AG20443 (cell line): ENCODE measurements at places on chromosomes 3 and 15.

- DNase-seq = no peak
Observed at GRCh38 chr3:127171320-127171719, 21.6 kb upstream of the PRR23E start.

DNA sequence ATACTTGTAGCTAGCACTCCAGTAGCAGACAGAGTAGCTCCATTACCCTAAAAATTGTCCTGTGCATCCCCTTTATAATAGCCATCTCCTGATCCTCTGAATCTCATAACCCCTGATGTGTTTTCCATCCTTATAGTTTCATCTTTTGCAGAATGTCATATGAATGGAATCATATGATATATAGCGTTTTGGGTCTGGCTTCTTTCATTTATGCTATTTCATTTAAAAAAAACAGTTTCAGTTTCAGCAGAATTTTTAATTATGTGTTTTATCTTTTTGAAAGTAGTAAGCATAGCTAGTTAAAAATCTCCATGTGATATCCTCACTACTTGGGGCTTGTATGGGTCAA is 132.7 kb downstream of the KLF13 start:
- DNase-seq = no peak

- no peak for DNase-seq
Observed at GRCh38 chr15:57223345-57223744, 153.0 kb upstream of the CGNL1 start.

DNA sequence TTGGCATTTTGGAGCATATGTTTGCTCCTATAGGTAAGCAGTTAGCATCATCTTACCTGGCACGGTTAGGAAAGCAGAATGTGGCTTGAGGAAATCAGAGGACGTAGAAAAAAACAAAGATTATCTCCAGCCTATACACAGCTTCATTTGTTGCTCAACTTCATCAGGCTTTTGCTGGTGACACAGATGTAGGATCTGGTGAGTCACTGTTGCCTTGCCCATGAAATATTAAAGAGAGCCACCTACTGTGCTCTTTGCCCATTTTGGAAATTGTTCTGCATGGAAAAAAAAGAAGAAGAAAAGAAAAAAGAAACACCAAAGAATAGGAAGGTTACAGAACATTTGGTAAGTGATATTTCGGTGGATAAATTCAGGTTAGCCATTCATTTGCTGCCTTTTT is 3.8 kb downstream of the IL1RAP start:
- DNase-seq = peak; percentile 55

GRCh38 chr3:16444344-16444743 is 69.2 kb downstream of the RFTN1 start:
- no peak for DNase-seq

DNA sequence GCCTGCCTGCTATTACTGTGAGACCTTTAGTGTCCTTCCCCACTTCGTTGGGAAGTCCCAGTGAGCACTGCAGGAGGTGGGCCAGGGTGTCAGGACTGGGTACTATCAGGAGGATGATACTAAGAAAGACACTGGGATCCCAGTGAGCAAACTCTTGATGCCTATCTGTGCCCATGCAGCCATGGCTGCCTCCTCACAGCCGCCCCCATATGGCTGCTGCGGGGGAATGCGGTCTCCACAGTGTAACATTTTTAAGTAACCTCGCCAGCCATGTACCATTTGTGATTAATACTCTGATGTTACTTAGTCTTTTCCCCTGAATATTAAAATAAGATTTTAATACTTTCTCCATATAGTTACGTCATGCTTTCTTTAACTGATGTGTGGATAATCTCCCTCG is 312.2 kb downstream of the RYR3 start:
- DNase-seq = no peak

GRCh38 chr3:179416681-179417080 is 34.6 kb downstream of the GNB4 start:
- peak; percentile 38 for DNase-seq

- peak; percentile 51 for DNase-seq
Observed at GRCh38 chr3:154970797-154971196, 109.3 kb upstream of the MME start.

DNA sequence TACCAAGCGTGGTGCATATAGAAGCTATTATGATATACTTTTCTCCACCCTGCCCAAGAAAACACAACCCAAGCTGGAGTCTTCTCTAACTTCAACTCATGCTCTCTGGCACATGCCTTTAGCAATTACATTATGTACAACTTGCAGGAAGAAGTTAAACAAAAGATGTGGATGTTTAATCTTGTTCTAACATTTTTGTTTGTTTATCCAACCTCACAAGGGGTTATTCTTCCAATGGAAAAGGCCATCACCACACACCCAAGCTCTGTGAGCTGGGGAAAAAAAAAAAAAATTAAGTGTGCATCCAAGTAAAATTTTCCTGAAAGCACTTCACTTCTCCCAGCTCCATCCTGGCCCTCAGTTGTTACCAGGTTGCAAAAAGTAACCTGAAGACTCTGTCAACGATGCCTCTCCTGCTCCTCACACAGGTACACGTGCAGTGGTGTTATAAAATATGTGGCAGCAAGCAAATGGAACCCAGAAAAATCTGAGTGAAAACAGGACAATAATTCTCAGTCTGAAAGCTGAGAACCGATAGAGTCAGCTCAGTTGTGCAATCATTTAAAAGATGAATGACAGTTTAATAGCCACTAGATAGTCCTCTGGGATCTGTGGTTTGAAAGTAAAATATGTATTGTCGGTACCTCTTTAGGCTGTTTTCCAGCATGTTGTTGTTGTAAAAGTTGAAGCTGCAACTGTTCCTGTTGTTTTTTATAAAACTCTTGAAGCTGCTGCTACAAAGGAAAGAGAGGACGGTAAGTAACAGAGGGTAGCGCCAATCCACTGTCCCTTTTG is 531.4 kb downstream of the FOXP1 start:
- peak; percentile 23 for DNase-seq

GRCh38 chr15:83775738-83776137 is 121.8 kb downstream of the ADAMTSL3 start:
- no peak for DNase-seq

DNA sequence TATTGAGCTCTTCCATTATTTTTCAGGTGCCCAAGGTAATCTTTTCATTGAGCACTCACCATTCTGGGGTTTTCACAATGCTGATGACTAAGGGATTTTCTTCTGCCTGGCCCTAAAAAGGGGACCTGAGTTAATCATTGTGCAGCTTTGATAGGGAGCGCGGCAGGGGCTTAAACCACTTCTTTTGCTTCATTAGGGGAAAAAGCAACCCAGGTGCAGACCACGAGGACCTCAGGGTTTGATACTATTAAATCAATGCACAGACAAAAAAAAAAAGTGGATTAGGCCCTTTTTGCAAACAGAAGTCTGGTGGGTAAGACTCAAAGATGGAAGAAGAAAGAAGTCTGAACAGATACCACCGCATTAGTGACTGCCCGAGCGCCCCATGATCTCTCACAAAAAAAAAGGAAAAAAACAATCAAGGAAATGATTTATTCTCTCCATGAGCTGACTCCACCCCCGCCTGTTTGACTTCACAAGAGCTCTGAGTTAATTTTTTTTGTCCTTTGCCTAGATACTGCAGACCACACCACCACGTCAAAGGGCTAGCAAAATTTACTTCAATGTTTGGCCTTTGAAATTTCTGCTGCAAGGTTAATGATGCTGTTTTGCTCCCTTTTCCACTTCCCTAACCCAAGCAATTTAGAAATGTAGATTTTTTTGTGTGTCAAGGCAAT is 78.0 kb upstream of the FEZF2 start:
- no peak for DNase-seq

- DNase-seq = no peak
Observed at GRCh38 chr3:168996622-168997021, 666.9 kb downstream of the MECOM start.

- no peak for DNase-seq
Observed at GRCh38 chr3:69902386-69902785, 97.1 kb upstream of the SAMMSON start.

DNA sequence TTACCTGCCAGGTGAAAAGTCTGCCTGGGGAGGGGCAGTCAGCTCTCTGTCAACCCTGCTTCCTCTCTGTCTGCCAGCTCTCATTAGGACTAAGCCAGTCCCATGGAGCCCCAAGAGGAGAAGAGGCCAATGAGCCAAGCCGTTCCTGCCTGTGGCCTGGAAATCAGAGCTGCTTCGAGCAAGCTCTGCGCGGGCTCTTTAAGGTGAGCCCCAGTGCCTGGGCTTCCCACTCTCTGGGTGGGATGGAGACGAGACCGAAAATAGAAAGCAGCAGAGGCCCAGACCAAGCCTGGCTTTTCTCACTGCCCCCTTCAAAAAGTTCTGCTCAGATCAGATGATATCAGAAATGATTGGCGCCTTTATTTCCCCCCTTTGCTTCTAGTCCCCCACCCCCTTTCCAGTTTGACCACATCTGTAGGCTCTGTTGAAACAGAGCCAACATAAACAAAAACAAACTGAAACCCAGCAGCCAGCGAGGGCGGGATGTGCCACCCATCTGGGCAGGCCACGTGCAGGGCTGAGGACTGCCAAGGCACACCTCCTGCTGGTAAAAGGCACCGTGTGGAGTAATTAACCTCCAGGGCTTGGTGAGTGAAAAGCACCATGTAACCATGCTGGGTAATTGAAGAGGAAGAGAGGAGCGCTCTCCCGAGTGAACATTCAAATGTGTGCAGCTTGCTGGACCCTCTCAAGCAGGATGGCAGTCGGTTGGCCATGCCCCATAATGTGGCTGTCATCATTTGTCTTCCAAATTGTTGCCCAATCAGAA is 471.0 kb upstream of the PROK2 start:
- DNase-seq = peak; percentile 40

DNA sequence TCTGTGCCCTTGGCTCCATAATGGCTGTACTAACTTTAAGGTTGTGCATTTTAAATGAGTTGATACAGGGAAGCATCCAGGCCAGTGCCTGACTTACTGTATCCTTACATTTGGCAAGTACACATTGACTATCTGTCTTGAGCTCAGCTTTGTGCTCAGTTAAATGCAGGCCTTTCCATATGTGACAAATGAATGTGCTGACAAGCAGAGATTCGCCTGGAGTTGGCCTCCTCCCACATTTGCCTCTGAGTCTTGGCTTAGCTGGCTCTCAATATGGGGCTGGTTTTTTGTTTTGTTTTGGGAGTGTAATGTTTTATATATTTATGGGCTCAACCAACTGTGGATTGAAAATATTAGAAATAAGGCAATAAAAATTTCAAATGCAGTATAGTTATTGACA is 29.7 kb downstream of the TRIM71 start:
- DNase-seq = no peak

- no peak for DNase-seq
Observed at GRCh38 chr3:79199966-79200365, 567.8 kb downstream of the ROBO1 start.

DNA sequence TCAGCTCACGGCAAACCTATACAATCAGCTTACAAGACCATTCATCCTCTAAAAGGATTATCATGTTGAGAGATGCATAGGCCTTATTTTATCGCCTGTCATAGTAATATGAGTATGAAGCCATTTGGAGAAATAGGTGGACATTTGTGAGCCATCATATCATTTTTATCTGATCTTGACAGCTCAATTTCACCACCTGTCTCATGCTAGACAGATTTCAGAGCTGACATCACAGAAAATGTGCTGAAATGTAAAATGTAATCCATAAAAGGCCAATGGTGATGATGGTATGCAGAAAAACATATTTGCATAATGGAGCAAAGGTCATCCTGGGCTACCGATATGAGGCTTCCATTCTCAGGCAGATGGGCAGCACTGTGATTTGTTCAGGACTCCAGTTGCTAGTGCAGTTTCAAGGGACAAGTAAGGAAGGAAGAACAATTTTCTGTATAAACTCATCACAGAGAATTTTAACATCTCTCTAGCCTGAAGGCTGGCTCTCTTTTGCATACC is 221.5 kb downstream of the ULK4 start:
- DNase-seq = no peak

- no peak for DNase-seq
Observed at GRCh38 chr3:138282836-138283235, 46.8 kb downstream of the NME9 start.

DNA sequence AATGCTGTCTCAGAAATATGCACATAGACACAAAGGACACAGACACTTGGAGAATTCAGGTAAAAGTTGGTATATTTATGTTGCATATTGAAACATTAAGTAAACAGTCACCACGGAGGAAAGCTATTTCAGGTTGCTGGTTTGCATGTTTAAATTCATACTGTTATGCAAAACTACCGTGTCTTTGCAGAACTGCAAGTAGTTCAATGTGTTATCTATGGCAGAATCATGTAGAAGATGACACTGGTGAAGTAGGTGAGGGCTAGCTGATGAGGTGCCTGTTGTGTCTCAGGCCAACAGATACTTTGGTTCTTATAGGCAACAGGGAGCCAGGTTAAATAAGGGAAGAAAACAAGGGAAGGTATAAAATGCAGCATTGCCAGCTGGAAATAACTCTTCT is 511.3 kb downstream of the DIPK2A start:
- no peak for DNase-seq

DNA sequence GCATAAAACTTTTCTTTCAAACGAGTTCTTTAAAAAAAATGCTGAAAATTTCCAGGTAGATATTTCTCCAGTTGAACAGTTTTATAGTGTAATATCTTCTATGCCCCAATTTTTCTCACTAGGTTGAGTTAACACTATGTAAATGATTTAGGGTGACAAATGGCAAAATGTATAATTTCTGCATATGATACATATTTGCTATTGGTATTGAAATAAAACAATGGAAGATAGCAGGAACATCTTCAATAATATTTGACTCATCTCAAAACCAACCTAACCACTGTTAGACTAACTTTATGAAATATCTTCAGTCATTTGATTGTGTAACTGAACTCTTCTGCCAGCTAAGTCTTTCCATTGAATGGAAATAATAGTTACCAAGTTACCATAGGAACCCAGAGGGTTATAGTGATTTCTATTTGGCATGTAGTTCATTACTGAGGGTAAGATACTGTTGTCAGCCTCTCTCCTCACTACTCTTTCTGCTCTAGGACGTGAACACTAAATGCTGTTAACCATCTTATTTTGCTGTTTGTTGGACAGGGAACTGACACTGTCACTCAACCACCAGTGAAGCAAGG is 824.7 kb upstream of the NECTIN3 start:
- DNase-seq = no peak

DNA sequence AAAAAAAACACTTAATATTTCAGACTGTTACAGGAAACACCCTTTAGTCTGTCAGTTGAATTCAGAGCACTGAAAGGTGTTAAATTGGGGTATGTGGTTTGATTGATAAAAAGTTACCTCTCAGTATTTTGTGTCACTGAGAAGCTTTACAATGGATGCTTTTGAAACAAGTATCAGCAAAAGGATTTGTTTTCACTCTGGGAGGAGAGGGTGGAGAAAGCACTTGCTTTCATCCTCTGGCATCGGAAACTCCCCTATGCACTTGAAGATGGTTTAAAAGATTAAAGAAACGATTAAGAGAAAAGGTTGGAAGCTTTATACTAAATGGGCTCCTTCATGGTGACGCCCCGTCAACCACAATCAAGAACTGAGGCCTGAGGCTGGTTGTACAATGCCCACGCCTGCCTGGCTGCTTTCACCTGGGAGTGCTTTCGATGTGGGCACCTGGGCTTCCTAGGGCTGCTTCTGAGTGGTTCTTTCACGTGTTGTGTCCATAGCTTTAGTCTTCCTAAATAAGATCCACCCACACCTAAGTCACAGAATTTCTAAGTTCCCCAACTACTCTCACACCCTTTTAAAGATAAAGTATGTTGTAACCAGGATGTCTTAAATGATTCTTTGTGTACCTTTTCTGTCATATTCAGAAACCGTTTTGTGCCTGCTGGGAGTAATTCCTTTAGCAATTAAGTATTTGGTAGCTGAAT is 17.9 kb downstream of the TMEM43 start:
- no peak for DNase-seq
